ENCODE measurements at places on chromosomes 6 and 20. TPM values are rescaled to one million over a fixed set of nuclear protein-coding genes. Genes with fewer than 3 reads are reported as not detected.

DNA sequence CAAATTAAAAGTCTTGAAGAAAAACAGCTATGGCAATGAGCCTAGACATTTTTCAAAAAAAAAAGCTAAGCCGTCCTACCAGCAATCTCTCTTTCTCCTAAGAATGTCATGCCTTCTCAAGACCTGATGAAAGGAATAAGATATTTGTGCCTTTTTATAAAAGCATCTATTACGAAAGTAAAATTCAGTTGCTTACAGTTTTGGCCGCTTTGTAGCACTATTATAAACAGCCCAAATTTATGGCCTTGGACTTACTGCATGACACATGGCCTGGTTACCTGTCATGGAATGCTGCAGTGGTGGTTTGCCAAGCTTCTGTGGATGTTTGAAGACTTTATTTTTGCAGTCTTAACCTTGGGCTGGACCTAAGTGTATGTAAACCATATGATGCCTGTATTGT lies 22.2 kb upstream of the VAPB start:
- no peak for DNase-seq

The MMP24 gene
- 1.1 TPM for total RNA-seq

GRCh38 chr6:100217225-100218012 lies 223.4 kb upstream of the MCHR2 start:
- DNase-seq = no peak

The CASP8AP2 gene
- 16.4 TPM for total RNA-seq

- no peak for DNase-seq
These were observed 182.0 kb downstream of the ZDHHC14 start for GRCh38 chr6:157562997-157563396.

GRCh38 chr20:48180618-48181017 lies 395.3 kb upstream of the SULF2 start:
- no peak for DNase-seq

The TINAG gene
- not detected for total RNA-seq

DNA sequence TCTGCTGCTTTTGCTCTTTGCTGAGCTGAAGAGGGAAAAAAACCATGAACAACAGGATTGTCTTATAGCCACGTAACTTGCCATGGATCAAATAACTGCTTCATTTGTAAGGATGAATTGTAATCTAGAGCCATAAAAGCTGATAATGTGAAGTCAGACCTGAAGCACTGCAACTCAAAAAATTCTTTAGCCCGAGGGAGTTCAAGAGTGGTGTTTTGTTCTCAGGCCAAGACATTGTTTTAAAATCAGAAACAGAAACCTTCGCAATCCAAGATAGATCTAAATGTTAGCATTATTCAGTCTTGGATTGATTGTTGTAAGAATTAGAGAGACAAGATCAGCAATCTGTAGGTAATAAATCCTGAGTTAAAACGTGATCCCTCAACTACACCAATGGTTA lies at the start of gene TRAPPC3L:
Gene TRAPPC3L (minus strand): TSS at position 34 of the 400 bp plus-strand sequence. CDS start 170 bp downstream, outside the sequence.
- DNase-seq = no peak

DNA sequence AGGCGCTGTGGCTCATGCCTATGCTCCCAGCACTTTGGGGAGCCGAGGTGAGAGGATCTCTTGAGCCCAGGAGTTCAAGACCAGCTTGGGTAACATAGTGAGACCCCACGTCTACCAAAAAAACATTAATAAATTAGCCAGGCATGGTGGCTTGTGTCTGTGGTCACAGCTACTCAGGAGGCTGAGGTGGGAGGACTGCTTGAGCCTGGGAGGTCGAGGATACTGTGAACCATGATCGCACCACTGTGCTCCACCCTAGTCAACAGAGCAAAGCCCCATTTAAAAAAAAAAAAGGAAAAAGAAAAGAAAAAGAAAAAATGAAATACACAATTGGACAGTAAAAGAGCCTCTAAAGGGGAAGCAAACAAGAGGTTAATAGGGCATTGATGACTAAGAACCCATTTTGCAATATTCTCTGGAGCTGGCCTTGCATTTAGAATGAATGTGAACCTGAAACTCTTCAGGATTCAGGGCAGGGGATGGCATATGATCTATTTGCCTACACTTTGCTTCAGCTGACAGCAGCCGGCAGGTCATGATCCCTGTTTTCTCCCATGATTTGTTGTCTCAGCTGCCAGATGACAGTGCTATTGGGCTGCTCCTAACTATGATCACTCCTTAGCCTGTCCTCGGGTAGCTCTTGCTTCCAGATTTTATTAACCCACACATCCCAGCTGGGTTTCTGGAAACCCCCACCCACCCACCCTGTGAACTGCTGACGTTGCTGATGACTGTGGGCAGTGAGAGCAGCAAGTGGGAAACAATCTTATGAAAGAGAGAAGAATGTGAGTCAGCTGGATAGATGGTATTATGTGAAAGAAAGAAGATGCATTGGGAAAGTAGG lies 83.8 kb upstream of the ELOVL5 start:
- no peak for DNase-seq

The EMILIN3 gene
- total RNA-seq = 4.3 TPM

The ELOVL2 gene
- total RNA-seq = 0.16 TPM

- DNase-seq = no peak
These were observed 216.0 kb downstream of the DLL1 start for GRCh38 chr6:170074907-170075306.

- no peak for DNase-seq
These were observed 61.5 kb downstream of the IBTK start for GRCh38 chr6:82185948-82186535.

The HUS1B gene
- 1.6 TPM for total RNA-seq

The ZBTB12 gene
- total RNA-seq = 1.2 TPM

DNA sequence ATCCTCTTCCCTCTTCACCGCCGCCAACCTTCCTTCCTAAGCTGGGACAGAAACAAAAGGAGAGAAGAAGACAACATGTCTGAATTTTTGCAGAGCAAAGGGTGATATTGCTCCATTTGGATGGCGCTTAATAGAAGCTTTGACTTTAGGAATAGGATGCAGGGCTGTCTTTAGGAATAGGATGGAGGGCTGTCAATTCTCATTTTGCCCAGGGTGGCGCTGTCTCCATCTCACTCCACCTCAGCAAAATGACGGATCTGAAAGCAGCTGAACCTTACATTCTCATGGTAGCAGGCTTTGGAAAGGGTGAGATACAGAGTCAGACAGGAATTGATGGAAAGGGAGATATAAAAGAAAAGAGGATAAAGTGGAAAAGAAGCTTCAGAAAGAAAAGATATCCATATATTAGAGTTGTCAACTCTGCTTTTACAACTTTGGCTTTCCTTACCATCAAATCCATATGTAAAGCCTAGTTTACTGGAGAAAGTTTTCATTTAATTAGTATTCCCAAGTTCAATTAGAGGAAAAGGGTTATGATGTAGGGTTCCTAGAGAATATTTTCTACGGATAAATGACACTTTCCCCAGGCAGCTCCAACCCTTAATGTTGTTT lies 2.4 kb downstream of the MTCL3 start:
- DNase-seq = no peak

GRCh38 chr20:11267131-11267761 lies 593.4 kb upstream of the JAG1 start:
- DNase-seq = no peak

The THBS2 gene
- total RNA-seq = 59.0 TPM

The DUSP15 gene
- 2.6 TPM for total RNA-seq

GRCh38 chr6:156348424-156348823 lies 428.8 kb upstream of the ARID1B start:
- no peak for DNase-seq

GRCh38 chr20:9204979-9205378 lies 136.1 kb downstream of the PLCB4 start:
- no peak for DNase-seq

DNA sequence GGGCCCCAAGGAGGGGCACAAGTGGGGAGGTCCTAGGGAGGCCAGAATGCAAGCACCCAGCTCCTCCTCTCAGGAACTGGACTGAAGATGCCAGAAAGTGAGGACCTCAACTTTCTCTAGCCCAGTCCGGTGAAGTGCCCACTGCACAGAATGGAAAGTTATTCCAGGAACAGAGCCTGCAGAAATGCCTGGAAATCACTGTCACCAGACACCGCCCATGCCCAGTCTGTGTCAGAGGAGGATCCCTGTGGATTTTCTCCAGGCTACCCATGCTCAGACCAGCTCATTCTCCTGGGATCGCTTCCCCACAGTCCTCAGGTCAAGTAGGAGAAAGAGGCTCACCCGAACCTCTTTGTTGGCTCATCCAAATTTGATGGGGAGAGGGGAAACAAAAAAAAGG lies 6.5 kb downstream of the PRPH2 start:
- no peak for DNase-seq

DNA sequence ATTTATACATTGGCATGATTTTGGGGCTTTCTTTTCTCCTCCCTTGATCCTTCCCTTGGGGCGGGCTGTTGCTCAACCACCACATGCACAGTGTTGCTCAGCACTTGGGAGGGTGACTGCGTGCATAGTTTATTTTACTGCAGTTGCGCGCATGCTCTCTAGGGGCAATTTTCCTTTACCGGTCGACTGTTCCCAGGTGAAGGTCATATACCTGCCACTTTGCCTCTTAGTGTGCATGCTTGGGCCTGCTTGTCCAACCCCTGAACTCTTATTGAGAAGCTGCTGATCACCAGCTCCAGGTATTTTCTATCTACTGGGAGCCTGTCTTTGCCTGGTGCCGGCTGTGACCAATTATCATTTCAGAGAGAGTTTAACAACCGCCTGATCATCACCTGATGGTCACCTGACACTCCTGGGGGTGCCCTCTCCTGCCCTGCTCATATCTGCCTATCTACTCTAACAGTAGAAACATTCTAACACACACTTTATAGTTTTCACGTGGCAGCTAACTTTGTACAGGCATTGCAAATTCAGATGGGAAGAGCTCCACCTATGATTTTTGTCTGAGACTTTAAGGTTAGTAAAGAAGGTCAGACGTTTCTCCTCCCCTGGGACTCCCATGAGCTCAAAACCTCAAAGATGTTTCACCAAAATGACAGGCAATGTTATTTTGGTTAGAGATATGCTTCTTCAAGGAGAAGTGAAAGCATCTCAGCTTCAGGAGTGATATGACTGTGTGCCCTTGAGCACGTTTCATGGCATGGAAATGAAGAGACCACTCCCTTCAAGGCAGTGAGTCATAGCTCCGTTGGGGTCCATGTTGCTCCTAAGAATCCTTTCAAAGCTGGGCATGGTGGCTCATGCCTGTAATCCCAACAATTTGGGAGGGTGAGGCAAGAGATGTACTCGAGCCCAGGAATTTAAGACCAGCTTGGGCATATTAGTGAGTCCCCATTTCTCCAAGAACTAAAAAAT lies 227.5 kb upstream of the MYLIP start:
- no peak for DNase-seq

The FUT9 gene
- 2.1 TPM for total RNA-seq

The BMP2 gene
- total RNA-seq = 2.9 TPM

GRCh38 chr6:92292067-92292466 lies 1127.3 kb downstream of the EPHA7 start:
- no peak for DNase-seq

DNA sequence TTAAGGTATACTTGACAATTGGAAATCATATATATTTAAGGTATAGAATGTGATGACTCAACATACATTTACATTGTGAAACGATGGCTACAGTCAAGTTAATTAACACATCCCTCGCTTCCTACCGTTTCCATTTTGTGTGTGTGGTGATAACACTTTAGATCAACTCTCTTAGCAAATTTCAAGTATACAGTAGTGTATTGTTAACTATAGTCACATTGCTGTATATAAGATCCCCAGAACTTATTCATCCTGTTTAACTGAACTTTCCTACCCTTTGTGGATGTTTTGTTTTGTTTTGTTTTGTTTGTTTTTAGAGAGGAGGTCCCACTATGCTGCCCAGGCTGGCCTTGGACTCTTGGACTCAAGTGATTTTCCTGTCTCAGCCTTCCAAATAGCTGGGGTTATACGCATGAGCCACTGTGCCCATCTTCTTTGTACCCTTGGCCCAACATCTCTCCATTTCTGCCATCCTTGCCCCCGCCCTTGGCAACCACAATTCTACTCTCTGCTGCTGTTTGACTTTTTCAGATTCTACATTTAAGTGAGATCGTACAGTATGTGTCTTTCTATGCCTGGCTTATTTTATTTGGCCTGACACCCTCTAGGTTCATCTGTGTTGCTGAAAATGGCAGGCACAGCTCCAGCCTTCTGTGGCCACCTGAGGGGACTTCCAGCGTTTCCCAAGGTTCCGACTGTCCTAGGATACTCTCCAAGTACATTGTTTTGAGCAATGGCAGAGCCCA lies 90.5 kb upstream of the SNX9 start:
- no peak for DNase-seq

The LAMA2 gene
- total RNA-seq = 131 TPM

- DNase-seq = no peak
These were observed 2.9 kb downstream of the CAP2 start for GRCh38 chr6:17396256-17396655.

GRCh38 chr6:148455225-148455624 lies 112.6 kb downstream of the SASH1 start:
- DNase-seq = no peak

GRCh38 chr6:131754088-131754487 lies 43.3 kb upstream of the CTAGE9 start:
- no peak for DNase-seq

GRCh38 chr6:114906096-114906495 lies 563.3 kb upstream of the HS3ST5 start:
- no peak for DNase-seq

GRCh38 chr6:113719064-113719463 lies 138.1 kb upstream of the MARCKS start:
- DNase-seq = no peak

DNA sequence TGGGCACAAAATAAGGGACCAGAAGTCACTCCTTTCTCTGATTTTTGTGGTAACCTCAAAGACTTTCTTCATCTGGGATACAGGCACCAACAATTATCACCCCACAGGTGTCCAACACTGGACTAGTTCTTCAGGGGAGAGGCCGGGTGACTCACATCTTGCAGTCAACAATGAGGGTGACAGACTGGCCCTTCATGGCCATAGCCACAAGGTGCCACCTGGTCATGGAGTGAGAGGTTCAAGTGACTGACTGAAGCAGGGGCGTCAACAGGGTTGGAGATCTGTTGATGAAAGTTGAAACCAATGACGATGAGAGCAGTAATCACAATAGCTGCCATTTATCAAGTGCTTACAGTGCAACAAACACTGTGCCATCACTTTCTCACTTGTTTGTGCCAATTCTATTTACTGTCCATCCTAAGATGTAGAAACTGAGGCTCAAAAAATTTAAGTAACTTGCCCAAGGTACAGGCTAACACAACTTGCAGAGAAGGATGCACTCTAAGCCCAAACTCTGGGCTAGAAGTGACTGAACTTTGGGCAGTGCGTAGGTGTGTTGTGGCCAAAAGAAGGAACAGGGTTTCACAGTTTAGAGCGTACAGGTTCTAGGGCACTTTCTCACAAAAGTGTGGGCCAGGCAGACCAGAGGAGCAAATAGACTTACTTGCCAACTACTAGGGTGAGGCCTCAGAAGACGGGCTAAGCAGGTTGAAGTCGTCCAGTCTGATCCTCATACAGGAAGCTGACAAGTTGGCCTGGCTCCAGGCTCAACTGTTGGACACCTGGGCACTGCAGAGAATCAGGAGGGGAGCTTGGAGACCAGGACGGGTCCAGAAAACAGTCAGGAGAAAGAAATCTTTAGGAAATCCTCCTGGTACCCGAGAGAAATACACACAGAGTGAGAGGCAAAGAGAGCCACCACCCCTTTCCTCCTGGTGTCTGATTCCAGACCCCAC lies 30.4 kb downstream of the HLA-DPB1 start:
- no peak for DNase-seq

The SLC17A4 gene
- total RNA-seq = not detected

The NT5E gene
- total RNA-seq = 70.3 TPM

Measured in sigmoid colon (tissue), 7 donors.